Mammary epithelial cell (primary cell): ENCODE measurements at places on chromosomes 3 and 15.

- DNase-seq, result no peak
Observed at GRCh38 chr3:195526492-195526891, 16.6 kb downstream of the PPP1R2 start.

- peak; percentile 39 for DNase-seq
Observed at GRCh38 chr15:45429941-45430792, 51.8 kb upstream of the GATM start.

- DNase-seq, result no peak
Observed at GRCh38 chr3:44186712-44187111, 55.0 kb upstream of the TOPAZ1 start.

GRCh38 chr3:4517643-4518311, 24.6 kb downstream of the ITPR1 start:
- DNase-seq, result no peak

DNA sequence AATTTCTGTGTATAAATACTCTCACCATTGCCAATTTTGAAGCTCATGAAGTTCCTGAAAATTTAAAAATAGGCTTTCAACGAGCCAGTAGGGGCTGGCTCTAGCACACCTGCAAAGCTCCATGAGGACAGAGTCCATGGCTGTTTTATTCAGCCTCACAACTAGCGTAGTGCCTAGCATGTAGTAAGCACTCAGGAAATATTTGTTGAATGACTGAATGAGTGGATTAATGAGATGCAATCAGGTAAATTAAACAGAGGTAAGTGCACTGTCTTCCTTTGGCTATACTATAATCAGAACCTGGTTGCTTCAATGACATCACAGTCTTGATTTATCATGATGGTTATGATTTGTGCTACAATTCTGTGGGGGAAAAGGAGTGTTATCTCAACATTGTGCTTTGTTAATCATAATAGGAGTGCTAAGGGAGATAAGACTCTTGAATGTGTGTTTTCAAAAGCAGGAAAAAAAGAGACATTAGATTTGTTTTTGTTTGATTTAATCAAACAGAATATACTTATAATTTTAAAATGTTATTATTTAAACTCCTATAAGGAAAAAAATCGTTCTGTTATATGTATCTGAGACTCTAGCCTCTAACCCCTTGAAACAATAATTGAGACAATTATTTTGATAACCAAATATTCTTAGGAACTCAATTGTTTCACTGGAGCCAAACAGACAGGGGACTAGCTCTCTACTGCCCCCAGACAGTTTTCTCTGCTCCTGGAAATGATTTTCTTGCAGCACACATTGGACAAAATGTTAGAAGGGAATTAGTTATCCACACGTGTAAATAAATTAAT, 171.7 kb upstream of the ATP11B start:
- DNase-seq, result no peak

- DNase-seq, result no peak
Observed at GRCh38 chr3:67462187-67462586, 192.2 kb downstream of the SUCLG2 start.

DNA sequence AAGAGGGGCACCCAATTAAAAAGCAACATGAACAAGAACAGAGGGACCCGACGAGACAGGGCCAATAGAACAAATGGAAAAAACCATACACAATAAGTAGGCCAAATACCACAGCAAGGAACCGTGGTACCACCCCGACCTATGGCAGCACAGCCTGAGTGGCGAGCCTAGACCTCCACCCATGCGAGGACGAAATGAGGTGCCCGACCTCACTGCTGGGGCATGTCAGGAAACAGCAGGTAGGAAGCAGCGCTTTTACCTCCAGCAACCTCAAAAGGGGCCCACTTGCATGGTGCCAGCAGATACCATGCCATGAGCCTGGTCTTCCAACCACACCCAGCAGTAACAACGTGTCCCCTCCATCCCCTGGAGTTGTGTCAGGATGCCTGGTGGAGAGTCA, 77.9 kb downstream of the PCSK6 start:
- no peak for DNase-seq

GRCh38 chr3:106371221-106371970, 502.6 kb upstream of the CBLB start:
- no peak for DNase-seq

- no peak for DNase-seq
Observed at GRCh38 chr3:26247712-26248111, 374.9 kb upstream of the LRRC3B start.

DNA sequence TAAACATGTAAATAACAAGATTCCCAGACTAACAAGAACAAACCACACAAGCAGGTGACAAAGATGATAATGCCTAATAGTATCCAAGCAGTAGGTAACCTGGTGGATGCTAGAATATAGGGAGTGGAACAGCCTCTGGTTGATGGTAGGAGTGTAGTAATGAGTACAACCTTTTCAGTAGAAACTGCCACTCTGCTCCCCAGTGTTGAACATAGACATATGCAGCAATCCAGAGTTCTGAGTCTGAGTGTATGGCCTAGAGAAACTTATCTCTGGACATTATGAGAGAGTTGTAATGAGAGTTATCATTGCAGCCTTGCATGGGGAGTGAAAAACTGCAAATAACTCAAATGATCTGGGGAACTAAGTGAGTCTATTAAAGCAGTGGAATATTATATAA, 76.1 kb upstream of the ACAD9 start:
- DNase-seq, result no peak

DNA sequence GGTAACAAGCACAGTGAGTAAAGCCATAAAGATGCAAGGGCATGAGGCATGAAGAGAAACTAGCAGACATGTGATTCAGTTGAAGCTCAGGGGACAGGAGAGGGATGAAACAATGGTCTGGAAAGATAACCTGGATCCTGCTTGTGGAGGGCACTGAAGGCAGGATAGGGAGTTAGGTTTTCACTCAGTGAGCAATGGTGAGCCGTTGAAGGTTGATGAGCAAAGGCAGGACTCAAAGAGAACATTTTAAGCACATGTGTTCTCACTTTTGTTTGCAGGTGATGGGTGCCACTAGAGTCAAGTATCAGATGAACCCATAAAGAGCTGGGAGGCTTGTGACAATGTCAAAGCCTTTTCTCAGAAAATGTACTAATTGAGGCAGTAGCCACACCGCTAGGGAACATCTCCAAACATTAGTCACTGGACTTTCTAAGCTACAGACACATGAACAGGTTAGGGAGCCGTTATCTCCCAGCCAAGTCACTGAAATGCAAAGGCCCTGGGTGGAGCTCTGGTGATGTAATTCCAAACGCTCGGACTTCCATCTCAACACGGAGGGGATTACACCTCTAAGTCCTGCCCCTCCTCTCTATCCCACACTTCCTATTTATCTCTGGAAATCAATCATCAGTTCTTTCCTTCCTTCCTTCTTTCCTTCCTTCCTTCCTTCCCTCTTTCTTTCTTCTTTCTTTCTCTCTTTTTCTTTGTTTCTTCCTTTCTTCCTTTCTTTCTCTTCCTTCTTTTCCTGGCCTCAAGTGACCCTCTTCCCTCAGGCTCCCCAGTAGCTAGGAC, 22.7 kb downstream of the KLHL6 start:
- DNase-seq, result no peak

DNA sequence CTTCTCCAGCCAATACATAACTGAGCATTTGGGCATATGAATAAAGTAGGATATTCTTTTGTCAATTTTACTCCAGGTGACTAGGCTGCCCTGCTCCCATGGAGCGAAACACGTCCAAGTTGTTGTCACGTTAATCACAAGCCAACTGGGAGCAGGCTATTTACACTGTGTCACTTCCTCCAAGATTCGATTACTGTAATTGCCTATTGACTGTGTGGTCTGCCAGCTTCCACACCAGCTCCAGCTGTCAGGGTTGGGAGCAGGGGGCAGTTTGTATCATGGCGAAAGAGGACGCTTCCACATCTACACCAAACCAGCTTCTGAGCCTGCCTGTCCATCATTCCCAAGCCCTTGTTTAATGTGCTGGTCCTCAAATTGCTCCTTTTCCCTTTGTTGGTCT, 89.2 kb upstream of the RORA start:
- DNase-seq, result no peak
